ENCODE measurements at places on chromosomes 13 and 19.

DNA sequence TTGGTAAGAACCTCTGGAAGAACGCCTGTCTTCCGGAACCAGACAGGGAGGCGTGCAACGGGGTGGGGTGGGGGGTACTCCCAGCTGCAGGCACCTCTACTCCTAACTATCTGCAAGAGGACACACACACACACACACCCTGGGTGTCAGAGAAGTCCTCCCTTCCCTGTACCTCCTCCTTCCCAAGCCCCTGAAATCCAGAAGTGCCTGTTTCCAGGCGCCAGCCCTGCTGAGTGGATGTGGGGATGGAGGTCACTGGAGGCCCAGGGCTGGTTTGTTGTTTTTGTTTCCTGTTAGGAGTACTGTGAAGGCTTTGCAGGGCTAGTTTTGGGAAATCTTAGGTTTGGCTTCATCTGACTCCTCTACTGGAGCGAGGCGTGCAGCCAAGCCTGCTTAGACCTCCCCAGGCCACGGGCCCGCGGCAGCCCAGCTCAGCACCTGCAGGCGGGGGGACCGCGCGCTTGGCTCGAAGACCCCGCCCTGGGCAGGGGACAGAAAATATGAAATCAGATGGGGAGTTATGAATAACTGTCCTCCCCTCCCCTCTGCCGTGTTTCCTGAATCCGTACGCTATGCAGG is 36.4 kb downstream of the SOX1 start:
- DNase-seq: no peak

DNA sequence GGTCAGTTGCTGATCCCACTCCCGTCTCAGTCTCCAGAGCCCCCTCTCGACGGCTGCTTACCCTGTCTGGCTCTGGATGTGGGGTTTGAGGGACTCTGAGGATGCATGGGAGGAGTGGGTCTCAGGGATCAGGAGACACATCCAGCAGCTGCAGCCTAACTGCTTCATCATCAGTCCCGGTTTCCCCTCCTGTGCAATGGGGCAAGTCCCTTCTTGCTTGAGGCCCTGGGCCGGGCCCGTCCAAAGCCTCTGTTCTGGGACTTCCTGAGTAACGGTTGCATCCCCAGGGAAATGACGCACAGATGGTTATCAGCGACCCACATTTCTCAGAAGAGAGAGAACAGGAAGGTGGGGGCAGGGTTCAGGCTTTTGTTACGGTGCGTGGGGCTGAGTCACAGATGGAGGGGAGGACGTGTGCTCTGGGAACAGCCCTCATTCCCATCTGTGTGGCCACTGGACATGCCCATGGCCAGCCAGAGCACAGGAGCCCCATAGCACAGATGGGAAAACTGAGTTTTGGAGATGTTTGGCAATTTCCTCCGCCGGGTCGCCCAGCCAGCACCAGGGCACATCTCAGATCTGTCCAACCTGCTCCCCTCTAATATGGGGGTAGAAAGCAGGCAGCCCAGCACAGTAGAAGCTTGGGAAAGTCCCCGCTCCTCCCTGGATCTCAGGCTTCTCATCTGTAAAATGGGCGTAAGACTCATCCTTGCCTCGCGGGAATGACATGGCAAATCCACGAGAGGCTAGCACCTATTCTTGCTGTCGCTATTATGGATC is 19.3 kb downstream of the GNA15 start:
- peak; percentile 45 for DNase-seq

- DNase-seq: no peak
Observed at GRCh38 chr13:96994017-96994857, at the start of gene OXGR1. Gene OXGR1, minus strand, starts transcription at chr13:96994476. Its CDS starts 6,717 bp downstream, at chr13:96987759.

DNA sequence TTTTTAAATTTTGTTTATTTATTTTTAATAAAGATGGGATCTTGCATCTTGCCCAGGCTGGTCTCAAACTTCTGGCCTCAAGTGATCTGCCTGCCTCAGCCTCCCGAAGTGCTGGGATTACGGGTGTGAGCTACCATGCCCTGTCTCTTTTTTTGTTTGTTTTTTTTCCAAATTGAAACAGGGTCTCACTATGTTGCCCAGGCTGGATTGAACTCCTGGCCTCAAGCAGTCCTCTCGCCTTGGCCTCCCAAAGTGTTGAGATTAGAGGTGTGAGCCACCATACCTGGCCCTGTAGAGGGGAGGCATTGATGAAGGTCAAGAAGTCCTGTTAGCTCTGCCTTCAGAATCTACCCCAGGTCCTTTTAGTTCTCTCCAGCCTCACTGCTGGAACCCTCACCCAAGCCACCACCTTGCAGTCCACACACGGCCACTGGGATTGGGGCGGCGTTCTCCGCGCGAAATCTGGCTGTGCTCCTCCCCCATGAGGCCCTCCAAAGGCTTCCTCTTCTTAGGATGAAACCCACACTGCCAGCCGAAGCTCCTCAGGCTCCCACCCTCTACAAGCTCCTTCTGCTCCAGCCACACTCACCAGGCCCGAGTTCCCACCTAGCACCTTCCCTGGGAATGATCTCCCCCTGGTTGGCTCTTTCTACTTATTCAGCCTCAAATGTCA is 34.9 kb downstream of the ACTN4 start:
- DNase-seq: no peak

DNA sequence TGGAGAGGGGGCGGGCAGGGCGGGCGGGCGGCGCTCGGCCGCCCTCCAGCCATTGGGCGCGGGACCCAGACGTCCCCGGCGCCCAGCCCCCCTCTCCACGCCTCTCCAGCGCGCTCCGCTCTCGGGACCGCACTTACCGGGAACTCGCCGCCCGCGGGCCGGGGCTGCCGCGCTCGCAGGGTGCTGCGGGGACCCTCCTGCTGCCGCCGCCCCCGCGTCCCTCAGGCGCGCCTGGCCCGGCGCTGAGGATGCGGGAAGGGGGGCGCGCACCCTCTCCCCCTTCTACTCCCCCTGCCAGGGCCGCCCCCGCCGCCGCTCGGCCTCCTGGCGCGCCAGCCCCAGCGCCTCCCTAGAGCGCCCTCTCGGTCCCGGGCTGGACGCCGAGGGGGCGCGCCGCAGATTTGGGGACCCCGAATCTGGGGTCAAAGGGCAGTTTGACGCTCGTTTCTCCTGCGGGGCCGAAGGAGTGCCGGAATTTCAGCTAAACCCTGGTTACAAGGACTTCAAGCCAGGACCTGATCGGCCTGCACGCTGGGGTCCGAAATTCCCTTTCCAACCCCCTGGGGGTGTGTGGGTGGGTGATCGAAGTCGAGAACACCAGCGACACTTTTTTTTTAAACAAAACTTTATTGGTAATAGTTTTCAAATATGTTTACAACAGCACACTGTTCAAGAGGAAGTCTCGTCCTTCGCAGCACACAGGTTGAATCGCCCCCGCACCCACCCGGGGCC is 696 bp upstream of the SAMD1 start:
- DNase-seq: peak; percentile 73

DNA sequence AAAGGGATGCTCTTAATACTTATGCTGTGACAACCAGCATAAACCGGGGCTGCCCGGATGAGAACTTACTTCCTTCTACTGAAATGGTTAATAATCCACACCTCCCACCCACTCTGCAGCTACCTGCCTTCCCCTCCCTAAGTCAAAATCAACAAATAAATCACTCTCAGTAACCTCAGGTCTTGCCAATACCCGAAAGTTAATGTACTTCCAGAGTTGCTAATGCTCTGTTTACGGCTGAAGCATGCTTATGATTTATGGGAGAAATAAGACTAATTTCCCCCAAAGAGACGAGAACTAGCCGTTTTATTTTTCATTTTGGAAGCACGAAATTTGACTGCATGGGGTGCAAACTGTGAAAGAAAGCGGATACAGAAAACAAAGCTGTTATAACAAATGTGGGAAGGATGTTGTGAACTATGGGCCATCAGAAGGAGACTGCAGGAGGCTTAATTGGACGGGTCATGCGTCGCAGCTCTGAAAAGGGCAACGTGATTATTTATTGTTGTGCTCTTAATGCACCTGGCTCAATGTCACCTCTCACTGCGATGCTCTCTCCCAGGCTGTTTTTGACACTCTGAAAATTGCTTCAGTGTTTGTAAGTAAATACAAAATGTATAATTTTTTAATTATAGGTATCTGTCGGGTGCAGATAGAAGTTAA is 114.0 kb upstream of the SLC7A1 start:
- no peak for DNase-seq

DNA sequence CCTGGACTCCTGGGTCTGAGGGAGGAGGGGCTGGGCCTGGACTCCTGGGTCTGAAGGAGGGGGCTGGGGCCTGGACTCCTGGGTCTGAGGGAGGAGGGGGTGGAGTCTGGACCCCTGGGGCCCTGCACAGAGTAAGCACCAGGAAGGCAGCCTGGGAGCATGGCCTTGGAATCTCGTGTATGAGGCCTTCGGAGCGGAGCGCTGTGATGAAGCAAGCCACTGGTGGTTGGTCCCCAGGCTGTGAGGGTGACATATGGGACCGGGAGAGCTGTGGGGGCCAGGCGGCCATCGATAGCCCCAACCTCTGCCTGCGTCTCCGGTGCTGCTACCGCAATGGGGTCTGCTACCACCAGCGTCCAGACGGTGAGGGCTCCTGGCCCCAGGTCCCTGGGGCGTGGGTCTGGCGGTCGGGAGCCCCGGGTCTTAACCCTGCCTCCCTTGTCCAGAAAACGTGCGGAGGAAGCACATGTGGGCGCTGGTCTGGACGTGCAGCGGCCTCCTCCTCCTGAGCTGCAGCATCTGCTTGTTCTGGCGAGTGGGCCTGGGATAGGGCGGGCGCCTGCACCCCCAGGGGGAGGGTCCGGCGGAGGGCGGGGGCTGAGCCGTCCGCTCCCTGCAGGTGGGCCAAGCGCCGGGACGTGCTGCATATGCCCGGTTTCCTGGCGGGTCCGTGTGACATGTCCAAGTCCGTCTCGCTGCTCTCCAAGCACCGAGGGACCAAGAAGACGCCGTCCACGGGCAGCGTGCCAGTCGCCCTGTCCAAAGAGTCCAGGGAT is 918 bp downstream of the TMEM190 start:
- DNase-seq: no peak

GRCh38 chr13:99548448-99548847 is 47.2 kb downstream of the TM9SF2 start:
- peak; percentile 14 for DNase-seq

DNA sequence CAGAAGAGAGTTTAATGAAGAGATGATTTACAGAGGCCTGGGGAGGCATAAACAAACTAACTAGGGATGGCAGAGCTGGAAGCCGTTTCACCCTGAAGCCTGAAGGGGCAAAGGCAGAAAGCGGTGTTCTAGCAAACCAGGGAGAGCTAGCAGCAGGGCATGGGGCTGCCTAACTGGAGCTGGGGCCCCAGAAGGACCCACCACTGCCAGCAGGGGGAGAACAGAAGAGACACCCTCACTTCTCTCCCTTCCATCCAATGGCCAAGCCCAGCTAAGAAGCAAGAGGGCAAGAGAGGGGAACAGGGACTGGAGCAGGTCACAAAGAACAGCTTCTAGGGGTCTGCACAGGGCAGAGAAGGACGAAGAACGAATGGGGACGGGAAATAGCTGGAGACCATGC is 195.5 kb downstream of the KATNAL1 start:
- DNase-seq: peak; percentile 21

DNA sequence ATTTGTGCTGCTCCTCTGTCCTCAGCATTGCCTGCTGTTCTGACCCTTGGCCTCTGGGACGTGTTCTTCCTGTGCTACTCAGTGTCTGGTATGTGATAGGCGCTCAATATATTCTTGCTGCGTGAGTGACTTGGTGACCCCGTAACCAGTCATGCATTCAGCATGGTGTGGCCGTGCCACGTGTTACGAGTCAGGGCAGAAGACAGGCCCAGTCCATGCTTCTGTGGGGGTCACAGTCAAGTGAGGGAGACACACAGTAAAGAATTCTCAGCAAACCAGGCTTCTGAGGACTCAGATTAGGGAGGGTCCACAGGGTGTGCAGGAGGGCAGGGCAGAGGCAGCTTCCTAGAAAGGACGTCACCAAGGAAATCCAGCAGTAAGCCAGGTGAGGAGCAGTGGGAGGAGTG is 7.9 kb downstream of the PPP1R37 start:
- DNase-seq: no peak

- DNase-seq: peak; percentile 94
Observed at GRCh38 chr19:1269065-1269477, at the start of gene CIRBP. Gene CIRBP, plus strand, starts transcription at chr19:1269332. Its CDS starts 1,602 bp downstream, at chr19:1270934.

DNA sequence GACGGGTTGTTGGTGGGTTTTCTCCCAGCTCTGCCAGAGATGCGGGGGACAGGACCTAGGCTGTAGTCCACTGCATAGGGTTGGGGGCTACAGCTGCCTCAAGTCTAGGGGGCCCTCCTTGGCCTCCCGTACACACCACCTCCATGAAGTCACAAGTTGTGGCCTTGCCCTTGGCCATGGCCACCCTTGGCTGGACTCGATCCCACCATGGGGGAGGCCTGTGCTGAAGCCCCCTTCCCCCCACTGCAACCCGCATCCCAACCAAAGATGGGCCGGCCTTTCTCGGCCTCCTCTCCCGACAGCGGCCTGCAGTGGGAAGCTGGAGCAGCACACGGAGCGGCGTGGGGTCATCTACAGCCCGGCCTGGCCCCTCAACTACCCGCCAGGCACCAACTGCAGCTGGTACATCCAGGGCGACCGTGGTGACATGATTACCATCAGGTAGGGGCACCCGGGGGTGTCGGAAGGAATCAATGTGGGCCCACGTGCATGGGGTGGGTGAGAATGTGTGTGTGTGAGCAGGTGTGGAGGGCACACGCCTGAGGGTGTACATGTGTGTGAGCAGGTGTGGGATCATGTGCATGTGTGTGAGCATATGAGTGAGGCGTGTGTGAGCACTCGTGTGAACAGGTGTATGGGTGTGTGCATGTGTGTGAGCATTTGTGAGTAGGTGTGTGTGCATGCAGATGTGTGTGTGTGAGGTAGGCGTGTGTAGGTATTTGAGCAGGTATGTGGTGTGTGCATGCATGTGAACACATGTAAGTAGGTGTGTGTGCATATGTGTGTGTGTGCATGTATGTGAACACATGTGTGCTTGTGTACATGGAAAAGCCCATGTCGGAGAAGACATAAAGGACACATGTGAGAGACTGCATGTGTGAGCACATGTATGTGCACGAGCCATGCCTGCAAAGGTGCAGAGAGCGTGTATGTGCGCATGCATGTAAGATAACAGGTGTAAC is 8.7 kb downstream of the LRP3 start:
- no peak for DNase-seq

- no peak for DNase-seq
Observed at GRCh38 chr13:42656958-42657357, 83.0 kb downstream of the TNFSF11 start.

DNA sequence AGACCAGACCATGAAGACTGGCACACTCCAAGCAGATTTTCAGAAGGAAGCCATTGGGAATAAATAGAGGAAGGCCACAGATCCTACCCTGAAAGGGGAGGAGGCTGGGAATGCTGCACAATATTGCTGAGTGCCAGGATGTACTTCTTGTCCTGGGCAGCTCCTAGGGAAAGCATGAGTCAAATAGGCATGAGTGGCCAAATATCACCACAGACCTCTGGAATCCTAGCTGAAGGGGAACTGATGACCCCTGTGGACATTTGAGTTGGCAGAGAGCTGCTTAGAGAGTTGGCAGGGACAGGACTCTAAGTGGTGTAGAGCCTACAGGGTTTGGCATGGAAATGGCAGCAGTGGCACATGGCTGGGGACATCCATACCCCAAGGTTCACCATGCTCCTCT is 234.3 kb upstream of the TRPC4 start:
- DNase-seq: no peak

GRCh38 chr19:1811942-1812425 is at the start of gene ATP8B3:
Gene ATP8B3, minus strand, starts transcription at chr19:1812276. Its CDS starts 540 bp downstream, at chr19:1811736.
- DNase-seq: no peak

All from AML-193 (cell line).